Camera-type eye (tissue), 1 donor: ENCODE measurements at places on chromosomes 7 and 10. TPM values are rescaled to one million over a fixed set of nuclear protein-coding genes. Genes with fewer than 3 reads are reported as not detected.

KLLN gene
- total RNA-seq = 0.55 TPM

ADAMTS14 gene
- 5.2 TPM for total RNA-seq

TMEM213 gene
- total RNA-seq = not detected

COL26A1 gene
- total RNA-seq = 6.9 TPM

VPS37D gene
- 14.6 TPM for total RNA-seq

NEBL gene
- total RNA-seq = 45.6 TPM

FZD8 gene
- total RNA-seq = 20.7 TPM

LLCFC1 gene
- total RNA-seq = not detected

GPR85 gene
- 26.8 TPM for total RNA-seq

ERVW-1 gene
- not detected for total RNA-seq

PRKAG2 gene
- 14.1 TPM for total RNA-seq

CALHM3 gene
- not detected for total RNA-seq

SPDYE9 gene
- total RNA-seq = not detected

TUBB8 gene
- total RNA-seq = not detected

GJC3 gene
- total RNA-seq = not detected

ACSM6 gene
- total RNA-seq = not detected
